ENCODE measurements at places on chromosomes 7 and 10.

DNA sequence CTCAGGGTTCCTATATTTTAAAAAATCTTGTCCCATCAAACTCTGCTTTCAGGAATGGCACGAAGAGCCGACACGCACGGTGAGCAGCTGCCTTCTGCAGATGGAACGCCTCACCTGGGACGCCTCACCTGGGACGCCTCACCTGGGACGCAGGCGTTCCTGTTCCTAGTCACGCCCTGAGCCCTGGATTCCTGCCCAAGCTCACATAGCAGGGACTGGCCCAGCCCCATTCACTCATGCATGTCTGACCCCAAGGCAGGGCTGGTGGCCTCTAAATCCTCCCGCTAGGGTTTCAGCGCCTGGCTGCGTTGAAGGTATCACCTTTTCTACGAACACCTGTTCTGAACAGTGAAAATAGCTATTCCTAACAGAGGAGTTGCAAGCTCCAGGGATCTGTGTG lies 49.8 kb downstream of the CARD11 start:
- DNase-seq: no peak

DNA sequence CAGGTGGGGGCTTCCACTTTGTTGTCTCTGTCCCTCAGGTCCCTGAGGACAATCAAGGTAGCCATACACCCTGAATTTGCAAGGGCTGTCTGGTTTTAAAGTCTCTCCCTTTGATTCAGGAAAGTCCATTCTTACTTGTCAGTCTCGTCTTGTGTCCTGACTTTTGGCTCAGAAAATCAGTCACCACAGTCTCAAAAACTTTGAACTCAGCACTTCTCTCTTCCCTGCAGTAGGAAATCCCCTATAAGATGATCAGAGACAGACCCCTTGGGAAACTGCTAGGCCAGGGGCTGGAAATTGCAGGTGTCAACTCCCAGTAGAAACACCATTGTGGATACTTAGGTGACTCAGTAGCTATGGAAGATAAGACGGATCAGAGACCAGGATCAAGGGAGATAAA lies 73.1 kb downstream of the CDC123 start:
- no peak for DNase-seq

GRCh38 chr7:69067397-69067796 lies 530.9 kb upstream of the AUTS2 start:
- no peak for DNase-seq

DNA sequence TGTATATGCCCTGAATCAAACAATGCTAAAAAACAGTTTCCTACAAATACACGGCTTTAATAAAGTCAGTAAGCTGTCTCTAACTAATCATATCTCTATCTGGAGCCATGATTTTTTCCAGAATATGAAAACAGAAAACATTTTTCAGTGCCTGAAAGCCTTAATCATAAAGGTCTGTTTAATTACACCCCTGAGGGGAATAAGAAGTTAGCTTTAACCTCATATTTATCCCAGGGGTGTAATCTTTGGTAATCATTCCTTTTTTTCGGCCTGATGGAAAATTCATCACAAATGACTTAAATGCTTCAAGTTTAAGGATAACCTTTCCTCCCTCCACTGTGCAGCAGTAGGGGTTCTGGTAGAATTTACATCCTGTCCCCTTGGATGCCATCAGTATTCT lies 124.2 kb downstream of the ATE1 start:
- DNase-seq: no peak
